ENCODE measurements at places on chromosomes 12 and 14. TPM values are rescaled to one million over a fixed set of nuclear protein-coding genes. Genes with fewer than 3 reads are reported as not detected.

C12orf75 gene
- polyA plus RNA-seq: 2.1 TPM

DHRS2 gene
- polyA plus RNA-seq: not detected

KRT76 gene
- polyA plus RNA-seq: not detected

CLEC4A gene
- 0.75 TPM for polyA plus RNA-seq

LMO3 gene
- polyA plus RNA-seq: 4.3 TPM

EXOC3L4 gene
- polyA plus RNA-seq: 1.4 TPM

C12orf54 gene
- polyA plus RNA-seq: not detected

ADAM21 gene
- polyA plus RNA-seq: 0.29 TPM

CLEC2A gene
- polyA plus RNA-seq: not detected

GTF2H3 gene
- 5.6 TPM for polyA plus RNA-seq

- DNase-seq: peak; percentile 77
Observed at GRCh38 chr12:113208041-113208934, 13.0 kb upstream of the TPCN1 start.

GRCh38 chr14:91119556-91120311 lies 5.9 kb downstream of the DGLUCY start:
- DNase-seq: no peak

GRCh38 chr12:76307083-76307482 lies 41.1 kb downstream of the BBS10 start:
- DNase-seq: no peak

GRCh38 chr14:23550812-23551265 lies 726 bp downstream of the ZFHX2 start:
- DNase-seq: no peak

DNA sequence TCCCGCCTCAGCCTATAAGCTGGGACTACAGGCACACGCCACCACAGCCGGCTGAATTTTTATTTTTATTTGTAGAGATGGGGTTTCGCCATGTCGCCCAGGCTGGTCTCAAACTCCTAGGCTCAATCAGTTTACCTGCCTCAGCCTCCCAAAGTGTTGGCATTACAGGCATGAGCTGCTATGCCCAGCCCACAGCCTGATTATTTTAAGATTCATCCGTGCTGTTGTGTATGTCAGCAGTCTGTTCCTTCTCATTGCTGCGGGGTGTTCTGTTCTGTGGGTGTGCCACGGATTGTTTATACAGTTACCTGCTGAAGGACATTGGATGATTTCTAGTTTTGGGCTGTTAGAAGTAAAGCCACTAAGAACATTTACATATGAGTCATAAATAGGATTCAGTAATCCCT lies 9.6 kb upstream of the EP400 start:
- DNase-seq: no peak

GRCh38 chr12:49622501-49623141 lies 740 bp upstream of the PRPF40B start:
- DNase-seq: peak; percentile 69

- DNase-seq: no peak
Observed at GRCh38 chr12:22653075-22653474, 28.1 kb downstream of the ETNK1 start.

- DNase-seq: no peak
Observed at GRCh38 chr12:14111230-14111865, 129.9 kb upstream of the GRIN2B start.

GRCh38 chr12:44526655-44527182 lies 349.4 kb downstream of the NELL2 start:
- no peak for DNase-seq

GRCh38 chr14:23518709-23519108 lies 32.9 kb downstream of the ZFHX2 start:
- no peak for DNase-seq

GRCh38 chr14:95477411-95478269 lies 38.8 kb downstream of the SYNE3 start:
- DNase-seq: no peak

DNA sequence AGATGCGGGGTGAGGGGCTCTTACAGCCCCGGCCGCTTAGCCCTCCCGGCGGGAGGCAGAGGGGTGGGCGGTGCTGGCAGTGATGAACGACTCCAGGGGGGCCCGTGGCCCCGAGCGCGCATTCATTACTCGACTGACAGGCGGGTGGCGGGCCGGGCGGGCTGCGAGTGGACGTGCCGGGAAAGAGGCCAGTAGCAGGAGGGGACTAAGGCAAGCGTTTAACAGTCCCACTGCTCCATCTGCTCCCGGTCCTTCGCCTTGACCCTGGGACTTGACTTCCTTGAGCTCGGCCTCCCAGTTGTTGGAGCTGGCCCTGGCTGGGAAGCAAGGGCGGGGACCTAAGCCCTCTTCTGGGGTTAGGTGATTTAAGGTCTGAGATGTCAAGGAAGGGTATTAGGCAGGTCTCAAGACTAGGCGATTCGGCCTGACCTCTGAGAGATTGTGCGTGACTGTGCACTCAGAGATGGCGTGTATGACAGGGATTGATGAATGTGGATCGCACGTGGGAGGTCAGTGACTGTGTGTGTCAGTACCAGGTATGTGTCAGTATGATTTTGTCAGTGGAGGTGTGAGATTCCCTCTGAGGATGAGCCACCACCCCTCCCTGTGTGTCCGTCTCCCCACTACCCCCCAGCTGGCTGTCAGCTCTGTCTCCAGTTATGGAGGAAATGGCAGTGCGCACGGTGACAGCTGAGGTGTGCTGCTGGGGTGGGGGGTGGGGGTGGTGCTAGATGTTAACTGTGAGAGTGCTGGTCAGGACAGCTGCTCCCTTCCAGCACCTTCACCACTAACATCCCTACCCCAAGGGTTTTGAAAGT lies 3.6 kb upstream of the DNAJC22 start:
- DNase-seq: peak; percentile 73

DNA sequence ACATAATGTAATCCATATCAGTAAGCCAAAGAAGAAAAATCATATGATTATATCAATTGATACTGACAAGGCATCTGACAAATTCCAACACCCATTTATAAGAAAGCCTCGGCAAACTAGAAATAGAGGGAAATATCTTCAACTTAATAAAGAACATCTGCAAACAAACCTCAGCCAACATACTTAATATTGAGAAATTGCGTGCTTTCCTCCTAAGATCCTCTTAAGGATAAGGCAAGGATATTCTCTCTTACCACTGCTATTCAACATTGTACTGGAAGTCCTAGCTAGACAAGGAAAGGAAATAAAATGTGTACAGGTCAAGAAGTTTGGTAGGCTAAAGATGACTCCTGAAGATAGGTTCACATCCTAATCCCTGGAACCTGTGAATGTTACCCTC lies 115.9 kb downstream of the DERA start:
- DNase-seq: no peak

- no peak for DNase-seq
Observed at GRCh38 chr14:76472199-76472723, 96.3 kb downstream of the ESRRB start.

- DNase-seq: no peak
Observed at GRCh38 chr12:30847259-30847658, 79.3 kb upstream of the TSPAN11 start.

DNA sequence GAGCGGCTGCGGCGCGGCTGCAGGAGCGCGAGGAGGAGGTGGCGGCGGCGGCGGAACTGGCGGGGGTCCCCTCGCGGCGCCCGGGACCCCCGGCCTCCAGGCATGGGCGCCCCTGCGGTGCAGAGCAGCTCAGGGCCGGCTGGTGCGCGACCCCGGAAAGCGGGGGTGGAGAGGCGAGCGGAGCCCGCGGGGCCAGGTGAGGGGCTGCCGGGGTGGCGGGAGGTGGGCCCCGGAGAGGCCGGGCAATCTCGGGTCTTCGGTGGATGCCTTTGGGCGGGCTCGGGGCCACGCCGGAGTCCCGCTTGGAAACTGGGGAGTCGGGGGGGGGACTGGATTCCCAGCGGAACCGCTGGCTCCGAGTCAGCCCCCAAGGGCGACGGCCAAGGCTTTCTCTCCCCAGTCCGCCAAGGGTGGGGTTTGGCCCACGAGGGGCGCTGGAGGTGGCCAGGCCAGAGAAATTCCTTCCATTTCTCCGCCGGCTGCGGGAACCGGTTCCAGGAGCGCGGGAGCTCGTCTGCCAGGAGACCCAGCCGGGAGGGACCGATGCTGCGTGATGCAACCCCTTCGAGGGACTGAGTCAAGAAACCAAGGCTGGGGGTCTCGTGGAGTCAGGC lies 13.9 kb upstream of the NR4A1 start:
- peak; percentile 90 for DNase-seq

DNA sequence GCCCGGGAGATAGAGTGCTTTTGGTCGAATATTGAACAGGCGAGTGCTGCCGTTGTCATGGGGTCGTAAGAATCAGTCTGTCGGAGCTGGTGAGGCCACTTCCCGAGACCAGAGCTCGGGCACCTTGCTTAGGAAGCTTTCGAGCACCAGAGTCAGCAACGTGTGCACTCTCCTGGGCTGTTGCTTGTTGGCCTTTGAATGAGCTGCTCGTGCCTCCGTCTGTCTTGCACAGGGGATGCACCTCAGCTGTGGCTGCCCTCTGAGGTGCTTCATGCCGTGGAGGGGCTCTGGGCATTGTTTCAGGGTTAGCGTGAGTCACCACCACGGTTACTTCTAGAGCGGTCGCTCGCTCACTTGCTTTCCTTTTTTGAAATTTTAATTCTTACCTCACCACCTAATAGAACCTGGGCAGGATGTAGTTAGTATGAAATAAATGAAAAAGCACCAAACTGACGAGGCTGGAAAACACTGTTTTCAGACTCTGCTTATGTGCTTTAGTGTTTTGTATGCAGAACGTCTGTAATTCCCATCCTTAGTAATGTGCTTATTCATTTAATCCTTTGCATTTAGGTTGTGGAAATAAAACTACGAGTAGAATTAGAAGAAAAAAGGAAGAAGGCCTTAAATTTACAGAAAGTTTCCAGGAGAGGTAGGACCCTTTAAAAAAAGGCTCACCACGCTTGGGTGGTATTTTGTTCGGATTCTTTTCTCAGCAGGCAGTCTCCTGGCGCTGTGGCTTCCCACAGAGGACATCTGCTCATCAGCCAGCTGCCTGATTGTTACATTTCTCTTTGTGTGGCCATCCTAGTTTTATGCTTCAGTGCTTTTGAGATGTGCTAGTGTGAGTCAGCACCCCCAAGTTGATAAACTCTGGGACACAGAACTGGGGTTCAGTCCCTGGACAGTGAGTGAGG lies 40.6 kb downstream of the EP400 start:
- no peak for DNase-seq

Data from right cardiac atrium (tissue), 5 donors.